ENCODE measurements at places on chromosomes 16 and 17.

DNA sequence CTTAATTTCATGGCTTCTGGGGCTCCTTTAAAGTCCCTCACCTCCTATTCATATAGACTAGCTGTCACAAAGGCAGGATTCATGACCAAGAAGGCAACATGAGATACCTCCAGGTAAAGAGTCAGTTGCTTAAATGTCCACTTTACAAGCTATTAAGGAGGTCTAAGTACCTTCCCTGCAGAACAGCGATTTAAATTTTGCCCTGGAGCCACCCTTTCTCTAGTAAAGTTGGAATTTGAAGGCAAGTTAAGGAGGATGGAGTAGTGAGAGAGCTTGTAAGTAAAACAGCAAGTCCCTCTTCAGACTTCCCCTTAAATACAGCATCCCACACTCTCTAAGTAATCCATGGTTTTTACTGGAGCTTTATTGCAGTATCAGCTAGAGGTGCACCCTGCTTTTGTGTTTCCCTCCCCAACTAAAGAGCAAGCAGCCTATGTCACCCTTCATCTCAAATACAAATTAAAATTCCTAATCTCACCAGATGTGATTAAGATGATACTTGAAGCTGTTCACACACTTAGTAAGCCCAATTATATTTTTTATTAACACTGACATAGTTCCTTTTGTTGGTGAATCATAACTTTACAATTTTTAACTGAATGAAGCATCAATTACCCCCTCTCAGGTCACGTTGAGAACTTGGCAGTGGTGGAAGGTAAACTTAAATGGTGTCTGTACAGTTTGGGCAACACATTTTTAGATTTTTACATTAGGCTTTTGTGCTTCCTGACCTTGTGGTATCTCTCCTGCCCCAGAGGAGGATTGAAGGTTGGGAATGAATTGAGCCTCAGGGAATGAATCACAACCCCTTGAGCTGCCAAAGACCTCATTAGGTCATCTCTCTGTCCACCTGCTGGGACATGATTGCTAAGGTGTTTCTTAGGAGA, 108.9 kb downstream of the TANGO6 start:
- no peak for DNase-seq

- no peak for DNase-seq
These were observed 609.4 kb upstream of the SOX9 start for GRCh38 chr17:71511266-71511995.

GRCh38 chr16:85662482-85662812, 26.3 kb downstream of the GINS2 start:
- DNase-seq: no peak

GRCh38 chr17:78127888-78128550, 536 bp downstream of the TMC6 start:
- DNase-seq: no peak

DNA sequence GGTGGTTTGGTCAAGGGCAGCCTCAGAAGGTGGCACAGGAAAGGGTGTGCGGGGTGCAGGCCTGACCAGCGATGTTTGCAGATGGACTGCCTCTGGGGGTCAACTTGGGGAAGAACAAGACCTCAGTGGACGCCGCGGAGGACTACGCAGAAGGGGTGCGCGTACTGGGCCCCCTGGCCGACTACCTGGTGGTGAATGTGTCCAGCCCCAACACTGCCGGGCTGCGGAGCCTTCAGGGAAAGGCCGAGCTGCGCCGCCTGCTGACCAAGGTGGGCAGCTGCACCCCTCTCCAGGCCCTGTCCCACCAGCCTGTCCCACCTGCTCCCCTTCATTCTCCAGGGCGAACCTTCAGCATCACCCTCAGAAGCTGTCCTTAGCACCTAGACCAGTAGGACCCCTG, 12.5 kb downstream of the DHODH start:
- no peak for DNase-seq

DNA sequence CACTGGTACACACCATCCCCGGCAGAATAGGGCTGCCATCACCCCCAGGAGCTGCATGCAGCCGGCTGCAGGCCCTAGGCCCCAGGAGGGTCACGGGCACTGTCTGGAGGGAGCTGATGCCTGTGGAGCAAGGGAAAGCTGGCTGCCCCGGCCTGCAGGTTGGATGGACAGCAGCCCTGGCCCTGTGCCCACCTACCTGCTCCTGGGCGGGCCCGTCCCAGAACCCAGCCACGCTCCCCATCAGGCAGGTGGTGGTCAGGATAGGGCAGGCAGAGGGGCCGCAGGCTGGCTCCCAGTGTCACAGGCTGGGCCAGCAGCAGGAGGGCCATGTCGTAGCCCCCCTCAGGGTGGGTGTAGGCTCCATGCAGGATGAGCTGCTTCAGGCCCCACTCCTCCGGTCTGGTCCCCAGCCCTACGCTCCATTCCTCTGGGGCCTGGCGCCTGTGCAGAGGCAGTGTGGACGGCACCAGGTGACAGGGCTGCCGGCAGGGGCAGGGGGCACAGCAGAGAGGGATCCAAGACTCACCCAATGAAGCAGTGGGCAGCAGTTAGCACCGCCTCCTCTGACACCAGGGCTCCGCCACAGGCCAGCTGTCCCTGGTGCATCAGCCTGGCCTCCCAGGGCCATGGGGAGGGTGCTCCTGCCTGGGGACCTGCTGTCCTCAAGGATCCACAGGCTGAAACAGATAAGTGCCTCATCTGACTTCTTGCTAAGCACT, 4.0 kb downstream of the PRSS53 start:
- DNase-seq: no peak

GRCh38 chr17:78299049-78299448, 60.8 kb downstream of the SOCS3 start:
- DNase-seq: no peak

- DNase-seq: no peak
These were observed 46.5 kb upstream of the GSE1 start for GRCh38 chr16:85566561-85567100.

GRCh38 chr16:8168016-8168415, 422.3 kb downstream of the TMEM114 start:
- no peak for DNase-seq

DNA sequence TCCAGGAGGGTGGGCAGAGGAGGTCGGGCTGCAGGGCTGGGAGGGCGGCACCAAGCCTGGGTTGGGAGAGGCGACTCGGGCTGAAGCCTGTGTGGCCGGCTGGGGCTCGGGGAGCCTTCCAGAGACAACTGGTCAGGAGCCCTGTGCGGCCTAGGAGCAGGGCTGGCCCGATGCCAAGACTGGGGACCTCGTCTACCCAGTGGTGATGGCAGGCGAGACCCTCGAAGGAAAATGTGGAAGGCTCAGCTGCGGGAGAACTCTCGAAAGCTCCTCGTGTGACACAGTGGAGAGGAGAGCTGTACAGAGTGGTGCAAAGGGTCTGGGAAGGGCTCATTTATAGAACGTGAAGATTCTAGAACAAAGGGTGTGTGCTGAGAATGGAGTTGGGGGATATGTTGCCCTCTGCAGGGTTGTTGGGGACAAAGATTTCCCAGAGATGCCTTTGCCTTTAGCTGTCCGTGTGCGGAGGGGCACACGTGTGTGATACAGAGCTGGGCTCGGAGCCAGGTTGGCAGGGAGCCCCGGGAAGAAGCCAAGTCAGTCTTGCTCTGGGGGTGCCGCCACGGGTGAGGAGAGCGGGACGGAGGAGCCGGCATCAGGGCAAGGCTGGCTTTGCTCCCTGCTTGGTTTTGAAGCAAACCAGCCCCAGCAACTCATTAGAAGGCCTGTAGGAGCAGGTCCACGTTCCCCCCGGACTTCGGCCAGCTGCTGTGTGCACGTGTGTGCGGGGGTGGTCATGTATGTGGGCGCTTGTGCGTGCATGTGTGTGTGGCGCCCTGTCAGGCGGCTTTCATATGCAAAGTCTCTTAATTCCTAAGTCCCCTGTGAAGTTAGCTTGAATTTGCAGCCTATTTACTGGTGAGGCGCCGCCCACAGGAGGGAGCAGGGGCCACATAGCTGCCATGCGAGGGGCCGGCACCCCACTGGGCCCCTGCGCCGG, 132.4 kb upstream of the CHMP6 start:
- DNase-seq: no peak

- DNase-seq: no peak
These were observed 76.0 kb downstream of the CMIP start for GRCh38 chr16:81520560-81521135.

DNA sequence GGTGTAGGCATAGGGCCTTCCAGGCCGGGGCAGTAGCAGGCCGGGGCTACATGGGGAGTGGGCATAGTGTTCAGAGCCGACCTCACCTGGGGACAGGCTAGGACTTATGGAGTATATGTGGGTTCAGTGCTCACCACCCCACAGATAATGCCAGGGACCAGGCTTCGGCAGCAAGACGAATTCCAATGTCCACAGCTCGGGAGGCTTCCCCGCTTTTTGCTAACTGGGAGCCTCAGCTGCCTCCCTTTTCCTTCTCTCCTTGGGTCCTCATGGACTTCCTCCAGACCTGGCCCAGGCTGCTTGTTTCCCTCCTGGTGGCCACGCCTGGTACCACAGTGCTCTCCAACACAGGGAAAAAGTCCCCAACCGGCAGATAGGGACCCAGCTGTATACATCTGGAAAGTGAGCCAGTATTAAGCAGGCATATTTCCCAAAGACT, 20.1 kb upstream of the SLC46A1 start:
- DNase-seq: no peak

Measured in activated CD8-positive, alpha-beta memory T cell treated with anti-CD3 and anti-CD28 coated beads for 1 hour (primary cell).